ENCODE measurements at places on chromosomes 6 and 20. TPM values are rescaled to one million over a fixed set of nuclear protein-coding genes. Genes with fewer than 3 reads are reported as not detected.

DNA sequence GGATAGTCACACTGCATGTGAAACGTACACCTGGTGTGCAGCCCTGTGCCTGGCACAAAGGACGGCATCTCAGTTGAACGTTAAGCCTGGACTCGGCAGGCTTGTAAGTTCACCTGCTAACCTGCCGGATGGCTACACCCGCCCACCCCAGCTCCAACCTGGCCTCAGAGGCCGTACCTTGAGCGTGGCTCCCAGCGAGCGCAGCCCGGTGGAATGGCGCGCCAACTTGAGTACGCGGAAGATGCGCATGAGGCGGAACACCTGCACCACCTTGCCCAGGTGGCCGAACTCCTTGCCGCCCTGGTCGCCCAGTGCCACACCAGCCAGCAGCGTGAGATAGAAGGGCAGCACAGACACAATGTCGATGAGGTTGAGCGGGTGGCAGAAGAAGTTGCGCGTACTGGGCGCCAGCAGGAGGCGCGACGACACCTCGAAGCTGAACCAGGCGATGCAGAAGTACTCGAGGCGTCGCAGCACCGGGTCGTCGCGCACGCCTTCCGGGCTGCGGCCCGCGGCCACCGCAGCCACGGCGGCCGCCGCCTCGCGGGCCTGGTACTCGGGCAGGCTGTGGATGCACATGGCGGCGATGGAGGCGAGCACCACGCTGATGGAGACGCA, 3.3 kb downstream of the KCNS1 start:
- DNase-seq = no peak

PLTP gene
- 95.9 TPM for total RNA-seq

- no peak for DNase-seq
Observed at GRCh38 chr6:169101981-169102380, 151.7 kb downstream of the THBS2 start.

GRCh38 chr20:54950304-54950703, 474.9 kb downstream of the DOK5 start:
- no peak for DNase-seq

GRCh38 chr20:16301986-16302385, 271.3 kb downstream of the KIF16B start:
- DNase-seq = no peak

THBD gene
- total RNA-seq = 1.8 TPM

DNA sequence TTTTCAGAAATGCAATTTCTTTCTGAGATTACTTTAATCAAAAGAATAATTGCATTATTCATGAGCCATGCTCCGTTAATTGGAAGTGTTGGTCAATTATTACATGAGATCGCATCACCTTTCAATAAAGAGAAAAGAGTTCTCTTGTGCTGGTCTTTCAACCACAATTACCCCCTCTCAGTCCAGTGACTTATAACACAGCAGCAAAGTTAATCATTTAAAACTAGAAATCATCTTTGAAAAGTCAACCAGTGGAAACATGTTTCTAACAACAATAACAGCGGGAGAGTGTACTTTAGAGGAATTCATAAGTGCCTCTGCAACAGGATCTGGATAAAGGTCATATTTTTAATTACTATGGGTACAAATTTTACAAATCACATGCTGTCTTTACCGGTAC, 384.4 kb upstream of the AGPAT4 start:
- DNase-seq = no peak

DNA sequence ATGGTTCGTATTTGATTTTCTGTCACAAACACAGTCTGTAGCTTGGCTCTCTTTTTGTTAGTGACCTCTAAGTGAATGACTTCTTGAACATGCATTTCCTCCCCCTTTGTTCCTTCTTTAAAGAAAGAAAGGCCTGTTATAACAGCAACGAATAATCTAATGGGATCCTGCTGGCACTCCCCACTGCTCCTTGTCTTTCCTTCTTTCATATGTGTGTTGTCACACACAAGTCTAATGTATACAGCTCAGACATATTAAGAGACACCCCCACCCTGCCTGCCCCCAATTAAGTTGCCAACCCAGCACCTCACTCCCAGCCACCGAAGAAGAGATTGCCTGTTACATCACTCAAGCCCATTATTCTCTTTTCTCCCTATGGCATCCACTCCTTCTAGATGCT, 4.9 kb upstream of the SAMD5 start:
- no peak for DNase-seq

TCP11 gene
- total RNA-seq = not detected

EDN3 gene
- 5.4 TPM for total RNA-seq

Data from pancreas (tissue), 10 donors.